Kidney epithelial cell (primary cell): ENCODE measurements at places on chromosomes 2 and 18. TPM values are rescaled to one million over a fixed set of nuclear protein-coding genes. Genes with fewer than 3 reads are reported as not detected.

The RBMS1 gene
- total RNA-seq: 44.8 and 52.5 TPM in 2 replicates

The TMEM163 gene
- total RNA-seq: 1.9 and 2.4 TPM in 2 replicates

The GDF7 gene
- total RNA-seq: 0.04 and 0.07 TPM in 2 replicates

DNA sequence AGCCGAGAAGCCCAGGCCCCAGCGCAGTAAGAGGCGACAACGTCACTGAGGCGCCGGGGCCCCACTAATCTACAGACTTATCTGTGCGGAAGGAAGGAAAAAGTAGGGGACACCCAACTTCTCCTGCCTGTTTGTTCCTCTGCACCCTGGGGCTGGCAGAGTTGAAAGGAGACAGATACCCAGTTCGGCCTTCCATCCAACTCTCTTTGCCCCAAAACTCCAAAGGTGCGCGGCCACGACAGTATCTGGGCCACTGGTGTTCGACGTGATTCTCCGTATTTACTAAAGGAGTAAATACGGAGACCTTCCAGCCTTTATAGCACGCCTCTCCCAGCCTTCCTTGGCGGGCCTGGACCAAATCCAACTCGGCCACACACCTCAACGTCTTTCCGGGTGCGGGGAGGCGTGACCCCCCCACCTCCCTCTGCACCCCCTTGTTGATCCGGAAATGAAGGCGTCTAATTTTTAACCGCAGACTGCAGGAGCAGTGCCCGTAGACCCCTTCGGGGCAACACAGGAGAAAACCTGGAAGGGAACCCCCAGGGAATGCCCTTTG lies 1.6 kb downstream of the SMAD7 start:
- DNase-seq: no peak

DNA sequence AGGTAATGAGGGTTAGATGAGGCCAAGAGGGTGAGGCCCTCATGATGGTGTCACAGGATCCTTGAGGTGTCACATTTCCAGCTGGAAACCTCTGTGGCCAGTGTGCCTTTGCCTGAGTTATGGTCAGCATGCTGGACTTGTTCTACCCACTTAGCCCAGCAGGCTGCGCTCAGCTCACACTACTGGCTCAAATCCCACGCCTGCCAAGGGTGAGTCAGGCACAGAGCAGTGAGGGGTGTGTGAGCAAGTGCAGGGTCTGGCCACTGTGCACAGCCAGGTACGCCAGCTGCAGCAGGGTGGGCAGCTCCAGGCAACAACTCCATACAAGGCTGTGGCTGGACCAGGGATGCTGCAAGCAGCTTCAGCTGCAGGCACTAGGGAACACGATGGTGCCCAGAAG lies 616.6 kb upstream of the FSHR start:
- DNase-seq: peak; percentile 19

- DNase-seq: peak; percentile 26
Measured at GRCh38 chr18:62281684-62282083, 43.4 kb upstream of the TNFRSF11A start.

DNA sequence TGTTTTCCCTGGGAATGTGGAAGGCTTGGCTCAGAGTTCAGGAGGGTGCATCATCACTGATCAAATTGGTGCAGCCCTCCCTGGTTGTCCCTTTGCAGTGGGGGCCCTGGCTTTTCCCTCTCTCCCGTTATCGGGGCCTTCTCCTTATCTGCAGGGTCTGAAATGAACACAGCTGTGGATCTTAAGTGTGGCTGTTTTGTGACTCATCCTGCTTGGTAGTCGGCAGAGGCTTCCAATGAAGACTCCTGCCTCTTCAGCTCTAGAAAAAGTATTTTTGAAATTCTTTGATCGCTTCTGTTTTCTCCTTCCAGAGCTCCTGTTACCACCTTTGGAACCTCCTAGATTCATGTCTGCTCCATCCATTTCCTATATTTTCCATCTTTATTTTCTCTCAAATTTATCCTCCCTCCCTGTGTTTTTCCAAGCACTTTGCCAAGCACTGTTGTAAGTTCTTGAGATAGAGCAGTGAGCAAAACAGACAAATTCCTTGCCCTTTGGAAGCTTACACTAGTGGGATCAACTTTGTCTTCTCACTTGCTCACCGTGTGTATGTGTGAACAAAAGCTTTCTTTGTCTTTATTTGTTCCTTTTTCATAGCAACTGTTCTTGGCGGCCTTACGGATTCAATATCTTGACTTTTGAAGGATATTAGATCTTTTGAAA lies 45.7 kb downstream of the RALB start:
- DNase-seq: no peak
